ENCODE measurements at places on chromosomes 4 and X.

DNA sequence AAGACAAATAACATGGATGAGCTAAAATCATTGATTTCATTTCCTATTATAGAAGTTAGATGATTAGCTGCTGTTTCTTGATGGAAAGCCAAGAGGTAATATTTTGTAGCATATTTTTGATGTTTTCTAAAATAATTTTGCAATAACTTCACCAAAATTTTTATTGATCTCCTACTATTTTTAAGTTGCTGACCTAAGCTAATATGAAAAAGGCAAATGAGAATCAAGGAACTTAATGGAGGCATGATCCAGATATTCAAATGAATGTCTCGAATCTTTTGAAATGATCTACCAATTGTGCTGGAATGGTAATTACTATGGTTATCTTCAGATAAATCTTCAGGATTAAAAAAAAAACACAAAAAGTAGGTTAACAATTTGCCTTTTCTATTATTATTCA is 1591.4 kb upstream of the PCDH7 start:
- DNase-seq = no peak

DNA sequence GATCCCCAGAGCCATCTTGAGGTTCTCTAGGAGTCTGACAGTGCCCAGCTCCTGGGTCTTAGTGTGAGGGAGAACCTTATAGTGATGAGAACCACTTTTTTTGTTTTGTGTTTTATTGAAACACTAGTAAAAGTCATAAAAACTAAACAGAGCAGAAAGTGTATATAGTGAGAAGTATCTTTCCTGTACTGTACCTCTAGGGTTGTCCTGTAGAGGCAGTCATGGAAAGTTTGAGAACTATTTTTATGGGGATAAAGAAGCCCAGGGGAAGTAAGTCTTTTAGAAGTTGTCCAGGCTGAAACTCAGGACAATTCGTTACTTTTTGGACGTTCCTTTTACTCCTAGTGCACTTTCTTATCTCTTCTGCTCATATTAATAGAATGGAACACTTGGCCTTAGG is 40.9 kb downstream of the ADH5 start:
- DNase-seq = no peak

- no peak for DNase-seq
These were observed 88.2 kb downstream of the CFAP299 start for GRCh38 chr4:80423553-80424224.

- DNase-seq = peak; percentile 36
These were observed 1.5 kb downstream of the ADRA2C start for GRCh38 chr4:3767570-3768288.

DNA sequence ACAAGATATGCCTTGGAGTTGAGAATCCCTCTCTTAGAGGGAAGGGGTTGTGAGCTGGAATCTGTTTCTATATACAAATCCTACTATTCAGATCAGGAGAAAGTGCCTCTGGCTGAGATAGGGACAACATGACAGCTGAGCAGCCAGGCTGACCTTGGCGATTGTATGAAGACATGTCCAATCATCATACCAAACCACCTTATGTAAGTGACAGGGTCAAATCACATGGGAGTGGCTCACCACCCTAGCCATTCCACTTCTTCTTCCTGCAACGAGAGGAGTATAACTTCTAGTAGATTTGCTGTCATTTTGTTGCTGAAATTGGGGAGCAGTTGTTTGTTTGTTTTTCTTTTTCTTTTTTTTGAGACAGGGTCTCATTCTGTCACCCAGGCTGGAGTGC is 48.3 kb upstream of the TMEM150C start:
- DNase-seq = no peak

DNA sequence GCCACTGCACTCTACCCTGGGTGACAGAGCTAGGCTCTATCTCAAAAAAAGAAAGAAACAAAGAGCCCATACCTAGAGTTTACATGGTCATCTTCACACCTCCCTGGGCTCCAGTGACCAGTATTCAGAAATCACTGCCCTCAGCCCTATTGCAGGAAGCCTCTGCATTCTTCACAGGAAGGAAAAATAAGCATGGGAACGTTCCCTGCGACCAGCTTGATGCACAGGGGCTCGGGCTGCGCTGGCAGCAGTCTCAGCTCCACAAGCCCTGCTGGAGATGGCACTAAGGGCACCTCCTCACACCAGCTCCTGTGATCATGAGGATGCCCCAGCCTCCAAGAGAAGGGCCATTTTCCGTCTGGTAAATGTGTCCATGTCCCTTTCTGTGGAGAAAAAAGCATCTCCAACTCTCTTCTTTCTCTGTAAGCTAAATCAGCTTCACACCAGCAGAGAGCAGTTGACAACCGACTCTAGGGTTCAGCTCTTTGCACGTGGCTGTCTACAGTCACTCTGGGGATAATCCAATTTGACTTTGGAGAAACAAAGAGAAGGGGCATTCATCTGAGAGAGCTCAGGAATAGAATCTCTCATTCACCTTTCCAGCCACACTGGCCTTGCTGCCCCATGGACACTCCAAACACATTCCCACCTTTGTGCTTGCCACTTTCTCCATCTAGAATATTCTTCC is 33.1 kb downstream of the LDB2 start:
- no peak for DNase-seq

DNA sequence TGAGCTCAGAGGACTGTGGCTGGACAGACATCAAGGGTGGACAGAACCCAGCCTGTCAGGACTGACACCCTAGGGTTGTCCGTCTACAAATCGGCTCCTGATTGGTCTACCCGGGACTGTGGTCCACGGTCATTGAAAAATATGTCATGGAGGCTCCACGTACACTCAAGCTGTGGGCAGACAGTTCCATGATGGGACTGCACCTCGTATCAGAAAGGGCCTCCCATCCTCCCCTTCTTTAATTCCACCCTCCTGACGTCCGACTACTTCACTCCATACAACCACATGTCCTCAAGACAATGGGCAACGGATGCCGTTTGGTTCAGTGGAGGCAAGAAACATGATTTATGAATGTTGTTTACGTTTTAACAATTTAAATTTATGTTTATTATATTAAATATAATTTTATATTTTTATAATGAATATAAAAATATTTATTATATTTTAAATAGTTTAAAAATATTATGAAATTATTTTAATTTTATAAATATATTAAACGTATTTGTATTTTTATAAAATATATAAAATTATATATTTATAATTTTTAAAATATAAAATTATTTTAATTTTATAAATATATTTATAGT is 58.0 kb upstream of the SHOX start:
- no peak for DNase-seq

DNA sequence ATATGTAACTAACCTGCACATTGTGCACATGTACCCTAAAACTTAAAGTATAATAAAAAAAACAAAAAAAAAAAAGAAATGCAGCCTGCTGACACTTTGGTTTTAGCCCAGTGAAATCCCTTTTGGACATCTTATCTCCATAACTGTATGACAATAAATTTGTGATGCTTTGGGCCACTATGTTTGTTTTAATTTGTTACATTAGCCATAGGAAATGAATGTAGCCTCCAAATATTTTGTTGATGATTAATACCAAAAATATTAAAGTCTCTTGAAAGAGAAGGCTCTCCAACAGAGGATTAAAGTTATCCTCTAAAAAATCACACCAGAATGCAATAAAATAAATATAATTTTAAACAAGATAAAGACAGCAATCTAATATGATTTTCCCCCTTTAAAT is 852.7 kb upstream of the SLIT2 start:
- no peak for DNase-seq

GRCh38 chrX:1398431-1399340 is 6.8 kb upstream of the SLC25A6 start:
- no peak for DNase-seq

DNA sequence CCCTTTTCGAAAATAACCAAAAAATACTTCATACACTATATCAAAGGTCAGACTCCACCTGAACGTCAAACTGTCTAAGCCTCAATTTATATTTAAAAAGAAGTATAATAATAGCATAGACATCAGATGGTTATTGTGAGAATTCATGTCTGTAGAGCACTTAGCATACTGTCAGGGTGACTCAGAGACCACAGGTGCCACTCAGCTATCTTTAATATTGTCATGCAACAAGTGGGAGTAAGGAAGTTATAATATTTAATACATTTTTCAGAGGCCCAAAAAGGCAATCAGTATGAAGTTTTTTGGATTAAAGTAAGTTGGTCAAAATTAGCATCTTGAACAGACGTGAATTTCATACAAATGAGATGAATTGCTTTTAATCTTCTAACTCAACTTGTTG is 93.3 kb downstream of the PHOX2B start:
- no peak for DNase-seq

- no peak for DNase-seq
These were observed 157.6 kb upstream of the C1QTNF7 start for GRCh38 chr4:15270201-15270600.

- no peak for DNase-seq
These were observed 83.4 kb upstream of the BMP2K start for GRCh38 chr4:78692822-78693170.

DNA sequence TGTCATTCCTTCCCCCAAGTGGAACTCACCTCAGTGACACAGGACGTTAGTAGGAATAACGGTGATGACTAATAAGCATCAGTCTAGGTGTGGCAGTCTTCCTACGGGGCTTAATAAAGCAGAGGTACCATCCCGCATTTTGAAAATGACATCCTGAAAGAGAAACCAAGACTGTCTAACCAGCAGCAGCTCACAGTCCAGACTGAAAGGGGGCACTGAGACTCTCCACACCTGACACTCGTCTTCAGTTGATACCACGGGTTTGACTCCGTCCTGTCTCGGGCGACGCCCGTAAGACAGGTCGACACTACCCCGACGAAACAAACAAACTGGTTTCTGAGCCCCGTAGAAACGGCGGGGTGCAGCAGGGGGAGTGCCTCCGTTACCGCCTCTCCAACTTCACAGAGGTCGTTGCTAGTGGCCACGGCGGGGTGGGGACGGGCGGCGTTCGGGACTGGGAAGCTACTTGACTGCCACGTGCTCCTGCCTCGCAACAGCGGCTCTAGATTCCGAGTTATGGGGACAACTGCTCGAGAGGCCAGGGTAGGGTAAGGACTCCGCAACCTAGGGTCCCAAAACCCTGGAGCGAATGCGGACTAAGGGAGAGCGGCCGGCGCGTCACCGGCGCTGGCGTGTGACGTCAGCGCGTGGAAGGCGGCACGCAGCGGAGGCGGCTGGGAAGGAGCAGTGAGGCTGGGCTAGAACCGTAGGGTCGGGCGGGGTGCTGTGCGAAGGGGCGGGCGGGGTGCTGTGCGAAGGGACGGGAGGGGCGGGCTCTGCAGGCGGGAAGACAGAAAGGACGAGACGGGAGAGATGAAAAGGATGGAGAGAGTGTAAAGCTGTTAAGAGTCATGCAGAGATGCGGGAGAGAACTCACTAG is at the start of gene NEK1:
NEK1 (minus strand) TSS at position 593 of the 880 bp plus-strand sequence. CDS start 9,953 bp downstream, outside the sequence.
- DNase-seq = peak; percentile 92

- DNase-seq = no peak
These were observed 106.6 kb upstream of the ATP6AP2 start for GRCh38 chrX:40474205-40474626.

- no peak for DNase-seq
These were observed 67.4 kb upstream of the SLC34A2 start for GRCh38 chr4:25588206-25588605.

DNA sequence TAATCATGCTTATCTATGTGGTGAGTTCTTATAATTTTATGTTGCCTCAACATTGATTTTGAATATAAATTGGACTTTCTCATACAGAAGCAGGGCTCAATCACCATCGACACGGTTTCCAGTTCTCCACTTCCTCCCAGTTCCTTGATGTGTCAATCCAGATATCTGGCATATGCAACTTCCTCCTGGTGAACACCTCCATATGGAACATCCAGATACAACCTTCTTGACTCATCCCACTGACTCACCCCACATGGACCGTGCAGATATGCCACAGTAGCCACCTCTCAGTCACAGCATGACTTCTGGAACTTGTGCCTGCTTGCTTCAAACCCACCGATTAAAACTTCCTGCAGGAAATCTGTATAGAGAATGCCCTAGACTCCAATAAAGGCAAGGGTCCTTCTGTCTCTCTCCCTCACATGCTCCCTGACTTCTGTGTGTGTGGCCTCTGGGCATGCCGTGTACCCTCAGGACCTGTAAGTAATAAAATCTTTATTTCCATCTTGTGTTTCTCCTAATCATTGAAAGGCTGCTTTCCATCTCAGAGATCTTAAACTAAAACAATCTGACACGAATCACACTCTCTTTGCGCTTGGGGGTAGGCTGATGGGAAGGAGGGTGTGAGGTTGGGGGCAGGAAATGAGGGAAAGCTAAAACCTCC is 67.0 kb downstream of the HTRA3 start:
- no peak for DNase-seq

GRCh38 chrX:39739585-39739984 is 358.2 kb downstream of the BCOR start:
- DNase-seq = no peak

DNA sequence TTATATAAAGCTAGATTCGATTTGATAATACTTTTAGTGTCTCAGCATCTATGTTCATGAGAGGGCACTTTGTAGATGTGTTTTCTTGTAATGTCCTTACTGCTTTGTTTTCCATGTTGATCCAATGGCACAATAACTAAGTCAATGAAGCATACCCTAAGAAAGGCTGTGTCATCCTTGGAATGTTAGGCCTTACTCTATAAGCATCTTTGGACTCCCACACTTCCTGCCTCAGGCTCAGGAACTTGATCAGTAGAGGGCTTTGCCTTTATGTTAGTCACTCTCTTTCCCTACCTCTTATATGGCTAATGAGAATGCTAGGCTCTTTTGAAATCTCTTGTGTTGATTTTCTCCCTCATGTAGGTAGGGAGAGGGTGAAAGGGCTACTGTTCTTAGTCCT is 33.2 kb upstream of the EDA2R start:
- no peak for DNase-seq

DNA sequence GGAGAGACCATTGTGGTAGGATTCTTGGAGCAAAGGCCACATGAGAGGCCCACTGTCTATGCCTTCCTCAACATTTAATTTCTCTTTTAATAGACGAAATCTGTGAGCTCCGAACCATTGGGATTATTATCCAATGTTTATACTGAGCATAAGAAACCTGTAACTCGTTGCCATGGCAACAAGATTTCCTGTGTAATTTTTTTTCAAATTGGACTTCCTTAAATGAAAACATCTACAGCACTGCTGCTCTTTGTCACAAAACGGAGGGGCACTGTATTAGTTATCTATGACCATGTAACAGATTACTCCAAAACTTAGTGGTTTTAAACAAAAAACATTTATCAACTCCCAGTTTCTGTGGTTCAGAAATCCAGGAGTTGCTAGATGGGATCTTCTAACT is 38.7 kb downstream of the PPP1R2C start:
- no peak for DNase-seq

DNA sequence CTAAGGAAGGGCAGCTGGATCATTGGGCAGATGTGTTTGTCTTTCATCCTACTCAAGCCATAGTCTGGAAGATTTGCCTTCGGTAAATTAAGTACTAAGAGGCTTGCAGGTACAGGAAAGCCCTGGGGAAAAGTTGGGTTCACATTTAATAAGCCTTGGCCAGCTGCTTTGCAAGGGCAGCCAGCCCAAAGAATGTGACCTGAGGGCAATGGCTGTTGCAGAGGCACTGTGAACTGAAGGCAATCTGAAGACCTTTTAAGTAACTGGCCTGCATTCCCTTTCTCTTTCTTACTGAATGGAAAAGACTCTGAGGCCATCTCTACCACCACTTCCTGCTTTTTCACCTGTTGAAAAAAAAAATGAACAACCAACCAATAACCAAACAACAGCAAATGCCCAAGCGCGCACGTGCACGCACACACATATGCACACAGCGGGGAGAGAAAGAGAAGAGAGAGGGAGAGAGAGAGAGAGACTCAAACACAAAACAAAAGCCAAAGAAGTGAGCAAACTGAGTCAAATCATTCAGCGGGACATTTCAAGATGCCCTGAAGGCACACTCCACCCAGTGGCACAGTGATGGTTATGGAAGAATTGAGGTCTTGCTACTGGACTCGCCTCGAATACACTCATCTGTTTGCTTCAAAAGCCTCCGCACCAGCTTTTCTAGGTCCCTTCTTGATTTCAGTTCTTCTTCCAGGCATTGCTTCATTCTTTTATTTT is 19.6 kb downstream of the CD40LG start:
- DNase-seq = no peak
